ENCODE measurements at places on chromosomes 6 and 20.
A peak's percentile ranks its signal among the peaks of the same experiment; 100 is the strongest.

- peak; percentile 69 for DNase-seq
Measured at GRCh38 chr6:53894091-53894490, 99.3 kb downstream of the LRRC1 start.

DNA sequence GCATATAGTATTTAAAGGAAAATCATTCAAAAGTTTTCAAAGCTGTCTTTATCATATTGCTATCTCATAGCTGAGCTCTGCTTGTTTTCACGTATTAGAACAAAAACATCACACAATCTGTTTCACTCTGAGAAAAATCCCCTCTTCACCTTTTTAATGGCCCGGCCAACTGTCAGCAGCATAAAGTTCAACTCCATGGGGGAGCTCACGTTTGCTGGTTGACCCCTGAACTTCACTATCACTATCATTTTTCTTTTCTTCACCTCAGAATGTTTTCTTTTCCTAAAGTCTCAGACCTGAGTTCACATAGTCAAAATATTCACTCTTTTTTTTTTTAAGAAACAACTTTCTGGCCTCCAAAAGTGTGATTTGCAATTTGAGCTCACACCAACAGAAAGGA lies 374.4 kb upstream of the MARCKS start:
- no peak for DNase-seq

GRCh38 chr20:40633123-40633850 lies 55.7 kb downstream of the MAFB start:
- DNase-seq: no peak

- no peak for DNase-seq
Measured at GRCh38 chr6:3392930-3393835, 63.7 kb downstream of the SLC22A23 start.

DNA sequence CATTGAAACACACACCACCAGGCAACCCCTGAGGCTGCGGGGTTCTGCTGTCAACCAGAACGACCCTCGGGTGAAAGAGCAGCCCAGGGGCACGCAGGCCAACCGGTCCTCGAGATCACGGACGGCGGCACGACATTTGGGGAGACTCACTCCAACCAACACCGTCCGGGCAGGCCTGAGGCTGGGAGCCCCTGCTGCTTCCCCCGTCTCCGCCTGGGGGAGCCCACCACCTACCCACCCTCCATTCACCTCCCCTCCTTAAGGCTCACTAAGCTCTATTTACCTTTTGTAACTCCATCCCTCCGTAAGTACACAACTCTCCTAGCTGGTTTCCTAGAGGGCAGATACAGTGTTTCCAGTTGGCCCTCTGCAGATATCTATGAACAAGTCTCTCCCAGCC lies 971.3 kb upstream of the DEFB115 start:
- DNase-seq: no peak

GRCh38 chr6:2579241-2579761 lies 171.4 kb downstream of the MYLK4 start:
- no peak for DNase-seq

- no peak for DNase-seq
Measured at GRCh38 chr6:34813028-34813713, 21.3 kb downstream of the BLTP3A start.

- DNase-seq: no peak
Measured at GRCh38 chr6:5937936-5938706, 68.6 kb downstream of the NRN1 start.

DNA sequence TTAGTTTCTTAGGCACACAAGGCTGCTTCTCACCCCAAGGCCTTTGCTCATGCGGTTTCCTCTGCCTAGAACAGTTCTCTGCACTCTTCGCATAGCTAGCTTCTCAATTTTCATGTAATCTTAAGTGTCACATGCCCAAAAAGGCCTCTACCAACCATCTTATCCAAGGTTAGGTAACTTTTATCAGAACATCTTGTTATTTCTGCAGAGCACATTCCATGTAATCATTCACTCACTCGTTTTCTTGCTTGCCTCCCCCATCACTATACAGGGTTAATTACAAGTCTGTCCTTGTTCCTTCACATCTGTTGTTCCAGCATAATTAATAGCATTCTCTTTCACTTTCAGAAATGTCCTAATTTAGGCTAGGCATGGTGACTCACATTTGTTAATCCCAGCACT lies 53.8 kb downstream of the NCOA6 start:
- no peak for DNase-seq

GRCh38 chr6:119978274-119978889 lies 628.8 kb upstream of the MAN1A1 start:
- no peak for DNase-seq

- no peak for DNase-seq
Measured at GRCh38 chr6:139708337-139709199, 334.1 kb upstream of the CITED2 start.

- no peak for DNase-seq
Measured at GRCh38 chr20:54197621-54198604, 10.0 kb upstream of the PFDN4 start.

GRCh38 chr6:140044626-140045025 lies 670.2 kb upstream of the CITED2 start:
- no peak for DNase-seq

DNA sequence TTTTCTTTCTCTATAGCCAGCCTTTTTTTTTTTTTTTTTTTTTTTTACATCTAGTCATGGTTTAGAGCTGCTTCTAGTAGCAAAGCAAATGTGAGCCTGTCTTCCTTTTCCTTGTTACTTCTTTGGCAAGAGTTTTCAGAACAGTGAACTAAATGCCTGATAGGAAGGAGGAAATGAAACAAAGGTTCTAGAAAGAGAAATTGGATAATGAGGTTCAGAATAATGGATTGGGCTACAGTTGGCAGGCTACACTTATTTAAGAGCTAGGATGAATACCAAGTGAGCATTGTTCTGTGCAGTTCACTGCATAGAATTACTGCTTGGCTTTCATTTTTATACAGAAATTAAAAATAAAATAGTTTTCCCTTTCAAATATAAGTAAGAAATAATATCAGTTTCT lies 78.6 kb downstream of the HIVEP1 start:
- no peak for DNase-seq

DNA sequence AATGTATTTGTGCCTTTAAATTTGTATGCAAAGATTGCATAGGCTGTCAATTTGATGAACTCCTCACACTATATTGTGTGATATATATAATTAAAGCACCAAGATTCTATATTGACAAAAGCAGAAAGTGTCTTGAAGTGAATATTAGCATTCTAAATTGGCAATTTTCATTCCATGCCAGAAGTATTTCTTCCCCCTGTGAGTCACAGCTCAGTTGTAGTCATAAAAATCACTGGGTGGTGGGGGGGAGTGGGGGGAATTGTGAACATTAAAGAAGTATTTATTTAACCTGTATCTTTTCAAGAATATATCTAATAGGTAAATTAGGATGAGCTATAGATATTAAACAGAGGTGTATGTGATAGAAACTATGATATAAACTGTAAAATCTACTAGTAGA lies 3.1 kb upstream of the ARMC2 start:
- no peak for DNase-seq

DNA sequence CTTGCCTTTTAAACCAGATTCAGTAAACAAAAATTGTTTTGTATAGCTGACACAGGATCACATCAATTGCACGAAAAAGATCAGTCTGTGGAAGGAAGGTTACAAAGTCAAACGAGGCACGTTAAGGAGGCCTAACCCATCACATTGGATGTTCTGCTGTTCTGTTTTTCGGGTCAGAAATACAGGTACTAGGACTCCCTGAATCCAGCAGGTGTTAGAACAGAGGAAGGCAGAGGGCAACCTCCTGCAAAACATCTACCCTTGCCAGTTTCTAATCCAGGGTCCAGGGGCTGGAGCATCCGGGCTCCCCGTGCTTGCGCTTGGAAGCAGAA lies 64.6 kb downstream of the PLG start:
- no peak for DNase-seq

- DNase-seq: no peak
Measured at GRCh38 chr6:74280130-74280692, 584.2 kb downstream of the CD109 start.

GRCh38 chr20:39886650-39887190 lies 802.3 kb downstream of the MAFB start:
- no peak for DNase-seq

DNA sequence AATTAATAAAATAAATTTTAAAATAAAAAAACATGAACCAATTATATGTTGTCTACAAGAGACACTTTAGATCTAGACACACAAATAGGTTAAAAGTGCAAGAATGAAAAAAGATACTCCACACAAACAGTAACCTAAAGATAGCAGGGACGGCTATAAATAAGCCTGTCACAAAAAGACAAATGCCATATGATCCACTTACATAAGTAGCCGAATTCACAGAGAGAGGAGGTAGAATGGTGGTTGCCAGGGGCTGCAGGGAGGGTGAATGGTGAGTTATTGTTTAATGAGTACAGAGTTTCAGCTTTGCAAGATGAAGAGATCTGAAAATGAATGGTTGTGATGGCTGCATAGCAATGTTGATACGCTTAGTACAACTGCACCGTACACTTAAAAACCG lies 32.7 kb downstream of the KATNA1 start:
- DNase-seq: no peak

DNA sequence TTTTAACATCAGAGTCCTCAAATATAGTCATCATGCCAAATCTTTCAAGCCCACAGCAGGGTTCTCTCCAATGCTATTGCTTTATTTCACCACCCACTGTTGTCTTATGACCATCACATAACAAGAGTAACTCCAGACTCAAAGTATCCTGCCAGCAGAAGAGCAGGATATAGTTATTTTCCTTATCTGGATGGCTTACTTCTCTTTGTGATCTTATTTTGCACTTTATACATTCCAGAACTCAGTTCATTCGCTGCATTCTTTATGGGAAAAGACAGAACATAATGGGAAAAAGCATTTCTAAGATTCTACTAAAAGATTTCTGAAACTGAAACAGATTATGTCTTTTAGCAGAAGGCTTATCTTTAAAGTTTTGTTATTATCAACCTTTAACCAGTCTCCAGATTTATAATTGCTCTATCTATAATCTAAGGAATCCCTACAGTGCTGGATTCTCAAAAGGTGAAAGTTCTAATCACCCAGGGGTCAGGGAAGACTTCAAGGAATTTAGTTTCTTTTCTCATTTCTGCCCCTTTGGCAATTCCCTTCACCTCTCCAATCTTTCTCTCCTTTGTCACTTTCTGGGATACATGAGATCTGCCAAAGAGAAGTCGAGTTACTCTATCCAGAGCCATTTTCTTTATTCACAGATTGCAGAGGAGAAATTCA lies 190.4 kb downstream of the TPBG start:
- no peak for DNase-seq

DNA sequence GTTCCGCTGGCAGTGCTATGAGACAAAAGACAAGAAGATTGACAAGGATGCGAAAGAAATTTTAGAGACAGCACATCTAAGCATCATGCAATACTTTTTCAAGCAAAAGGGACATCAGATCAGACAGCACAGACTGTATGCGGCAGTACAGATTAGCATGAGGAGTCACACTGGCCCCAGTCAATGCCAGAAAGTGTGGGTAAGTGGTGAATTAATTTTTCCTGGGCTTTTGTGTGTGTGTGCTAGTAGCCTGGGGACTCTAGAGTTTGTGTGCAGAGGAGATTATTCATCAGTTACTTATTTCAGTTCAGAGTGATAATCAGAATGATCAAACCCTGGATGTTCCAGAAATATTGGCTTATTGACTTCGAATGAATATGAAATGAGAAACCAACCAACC lies 47.2 kb downstream of the LAMA4 start:
- no peak for DNase-seq

- no peak for DNase-seq
Measured at GRCh38 chr6:43820486-43820885, 50.5 kb downstream of the VEGFA start.

GRCh38 chr6:148055419-148055818 lies 287.2 kb upstream of the SASH1 start:
- no peak for DNase-seq

GRCh38 chr20:10219452-10219791 lies 792 bp downstream of the SNAP25 start:
- peak; percentile 74 for DNase-seq

- DNase-seq: no peak
Measured at GRCh38 chr6:128966934-128967333, 84.0 kb downstream of the LAMA2 start.

- no peak for DNase-seq
Measured at GRCh38 chr20:35695978-35696377, 3.2 kb downstream of the NFS1 start.

DNA sequence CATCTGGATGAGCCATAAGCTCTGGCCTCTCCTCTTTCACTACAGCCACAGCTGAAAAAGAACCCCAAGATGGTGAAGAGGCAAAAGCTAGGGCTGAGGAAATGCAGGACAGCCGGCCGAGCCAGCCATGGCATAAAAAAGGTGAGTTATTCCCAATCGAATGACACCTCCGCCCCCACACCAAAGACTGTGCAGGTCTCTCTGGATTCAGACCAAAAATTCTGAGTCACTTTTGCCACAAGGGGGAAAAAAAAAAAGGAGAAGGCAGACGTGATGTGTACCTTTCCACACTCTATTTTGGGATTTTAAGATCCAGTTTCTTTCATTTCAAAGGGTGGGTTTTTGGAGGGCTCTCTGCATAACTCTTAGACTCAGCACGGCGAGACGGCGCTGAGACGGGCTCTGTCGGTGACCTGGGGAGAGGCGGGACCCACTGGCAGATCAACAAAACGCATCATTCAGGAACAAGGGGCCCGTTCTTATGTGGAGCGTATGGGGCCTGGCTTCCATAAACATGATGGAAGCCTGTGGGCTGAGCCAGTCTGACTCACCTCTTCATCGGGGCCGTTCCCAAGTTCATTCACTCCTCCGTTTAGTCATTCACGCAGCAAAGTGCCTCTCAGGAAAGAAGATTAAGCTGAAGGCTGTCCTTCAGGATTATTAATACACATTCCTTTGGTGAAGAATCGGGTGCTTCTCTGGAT lies 54.8 kb downstream of the NFATC2 start:
- no peak for DNase-seq

DNA sequence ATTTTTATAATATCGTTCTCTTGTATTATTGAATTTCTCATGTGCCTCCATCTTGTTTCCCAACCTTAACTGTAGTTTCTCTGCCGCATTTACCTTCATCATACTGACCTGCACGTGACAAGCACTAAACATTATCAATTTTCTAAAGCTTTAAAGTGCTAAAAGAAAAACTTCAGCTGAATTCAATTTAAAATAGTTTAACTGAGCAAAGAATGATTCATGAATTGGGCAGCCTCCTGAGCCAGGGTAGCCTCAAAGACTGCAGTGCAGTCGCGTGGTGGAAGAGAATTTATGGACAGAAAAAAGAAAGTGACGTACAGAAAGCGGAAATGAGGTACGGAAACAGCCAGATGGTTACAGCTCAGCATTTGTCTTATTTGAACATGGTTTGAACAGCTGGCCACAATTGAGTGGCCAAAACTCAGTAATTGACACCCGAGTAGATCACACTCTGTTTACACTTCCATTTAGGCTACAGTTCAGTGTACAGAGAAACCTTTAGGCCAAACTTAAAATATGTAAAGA lies 4.2 kb upstream of the ZDHHC14 start:
- no peak for DNase-seq

- DNase-seq: no peak
Measured at GRCh38 chr6:43076464-43077332, 584 bp downstream of the PTK7 start.

DNA sequence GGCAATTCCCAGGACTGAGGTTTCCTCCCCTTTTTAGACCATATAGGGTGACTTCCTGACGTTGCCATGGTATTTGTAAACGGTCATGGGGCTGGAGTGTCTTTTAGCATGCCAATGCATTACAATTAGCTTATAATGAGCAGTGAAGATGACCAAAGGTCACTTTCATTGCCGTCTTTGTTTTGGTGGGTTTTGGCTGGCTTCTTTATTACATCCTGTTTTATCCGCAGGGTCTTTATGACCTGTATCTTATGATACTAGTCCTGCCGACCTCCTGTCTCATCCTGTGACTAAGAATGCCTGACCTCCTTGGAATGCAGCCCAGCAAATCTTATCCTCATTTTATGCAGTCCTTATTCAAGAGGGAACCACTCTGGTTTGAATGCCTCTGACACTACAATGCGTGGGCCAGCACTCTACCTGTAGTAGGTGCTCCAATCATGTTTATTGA lies 190.1 kb downstream of the KCNQ5 start:
- DNase-seq: no peak
